ENCODE measurements at places on chromosomes 6 and 20.

DNA sequence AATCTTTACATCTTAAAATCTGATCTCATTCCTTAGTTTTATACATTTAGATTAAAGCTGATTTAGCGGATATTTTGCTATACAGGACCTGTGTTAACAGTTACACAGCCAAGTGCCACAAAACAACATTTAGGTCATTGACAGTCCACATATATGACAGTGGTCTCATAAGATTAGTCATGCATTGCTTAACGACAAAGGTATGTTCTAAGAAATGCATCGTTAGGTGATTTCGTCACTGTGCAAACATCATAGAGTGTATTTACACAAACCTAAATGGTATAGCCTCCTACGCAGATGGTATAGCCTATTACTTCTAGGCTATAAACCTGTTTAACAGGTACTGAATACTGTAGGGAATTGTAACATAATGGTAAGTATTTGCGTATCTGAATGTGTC lies 21.6 kb downstream of the ADGRG6 start:
- DNase-seq = no peak

DNA sequence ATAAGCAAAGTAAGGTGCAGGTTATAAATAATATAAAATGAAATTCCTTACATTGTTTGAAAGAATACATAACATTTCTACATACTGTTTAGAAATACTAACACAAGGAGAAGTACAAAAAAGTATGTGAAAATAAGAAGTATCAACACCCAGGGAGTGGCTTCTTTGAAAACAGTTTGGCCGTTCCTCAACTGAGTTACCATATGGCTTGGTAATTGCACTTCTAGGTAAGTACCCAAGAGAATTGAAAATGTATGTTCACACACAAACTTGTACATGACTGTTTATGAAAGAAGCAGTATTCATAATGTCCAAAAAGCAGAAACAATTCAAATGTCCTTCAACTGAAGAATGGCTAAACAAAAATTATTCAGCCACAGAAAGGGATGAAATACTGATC lies 30.7 kb downstream of the PAK5 start:
- no peak for DNase-seq

- DNase-seq = no peak
Measured at GRCh38 chr6:126516411-126516810, 176.5 kb downstream of the CENPW start.

- no peak for DNase-seq
Measured at GRCh38 chr20:51159303-51159702, 136.4 kb upstream of the KCNG1 start.

DNA sequence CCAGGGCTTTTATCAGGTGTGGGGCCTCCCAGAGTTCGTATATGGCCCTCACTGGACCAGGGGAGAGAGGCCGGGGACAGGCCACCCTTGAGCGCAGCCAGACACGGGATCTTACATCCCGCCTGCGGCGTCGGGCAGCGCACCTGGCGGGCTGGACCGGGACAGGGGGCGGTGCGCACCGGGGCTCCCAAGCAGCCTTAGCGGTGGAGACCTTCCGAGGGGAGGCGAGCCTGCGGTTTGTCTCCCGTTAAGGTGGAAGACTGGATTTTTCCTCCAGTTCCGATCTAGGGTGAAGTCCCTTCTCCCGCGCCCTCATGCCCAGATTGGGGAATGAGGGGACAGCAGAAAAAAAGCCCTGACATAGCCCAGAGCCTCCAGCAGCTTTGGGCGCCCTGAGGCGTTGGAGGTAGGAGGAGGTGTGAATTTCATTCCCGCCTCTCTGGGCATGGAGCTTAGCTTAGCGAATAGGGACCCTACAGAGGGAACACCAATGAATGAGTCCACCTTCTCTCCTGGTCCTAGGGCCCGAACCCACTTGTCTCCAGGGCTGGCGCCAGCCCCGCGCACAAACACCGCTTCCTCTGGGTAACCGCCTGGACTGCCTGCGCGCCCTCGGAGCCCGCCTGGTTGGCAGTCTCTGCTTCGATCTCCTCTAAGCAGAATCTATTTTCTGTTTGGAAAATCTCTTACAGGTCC lies 6.7 kb upstream of the LAMP5 start:
- no peak for DNase-seq

GRCh38 chr20:33784225-33784624 lies 26.9 kb upstream of the CHMP4B start:
- DNase-seq = no peak

DNA sequence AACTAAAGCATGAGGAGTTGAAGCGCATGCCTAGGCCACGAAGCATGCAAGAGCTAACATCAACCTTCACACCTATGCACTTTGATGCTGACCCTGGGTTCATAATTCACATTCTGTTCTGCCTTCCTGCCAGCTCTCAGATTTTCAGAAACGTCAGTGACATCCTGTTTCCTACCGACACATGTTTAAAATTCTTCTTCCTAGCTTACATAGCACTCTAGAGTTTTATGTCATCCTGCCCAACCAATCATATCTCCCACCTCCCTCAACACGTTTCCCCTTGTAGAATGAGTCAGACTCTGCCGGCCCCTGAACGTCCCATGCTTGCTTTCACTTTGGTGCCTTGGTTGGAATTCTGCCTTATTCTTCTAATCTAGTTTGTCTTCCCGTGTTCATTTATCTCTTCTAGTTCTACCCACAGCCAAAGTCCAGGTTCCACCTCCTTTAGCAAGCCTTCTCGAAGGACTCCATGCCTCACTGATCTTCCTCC lies 97.2 kb upstream of the MAP7 start:
- DNase-seq = no peak

- DNase-seq = no peak
Measured at GRCh38 chr20:37801921-37802320, 101.0 kb upstream of the VSTM2L start.

- no peak for DNase-seq
Measured at GRCh38 chr6:155694419-155694790, 238.8 kb upstream of the NOX3 start.

DNA sequence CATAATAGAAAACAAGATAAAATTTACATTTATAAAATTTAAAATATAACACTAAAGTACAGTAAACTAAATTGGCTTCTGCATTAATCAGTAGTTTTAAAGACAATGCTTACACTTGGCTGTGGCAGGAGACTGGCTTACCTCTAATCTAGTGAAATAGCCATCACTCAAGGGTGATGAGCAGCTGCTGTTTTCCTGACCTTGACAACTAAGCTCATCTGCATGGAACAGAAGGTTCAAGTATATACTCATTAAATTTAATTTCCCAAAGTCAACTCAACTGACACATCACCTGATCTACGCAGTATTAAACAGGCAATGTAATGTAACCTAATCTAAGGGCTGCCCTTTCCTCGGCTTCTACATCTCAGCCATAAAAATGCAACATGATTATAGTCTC lies 14.5 kb downstream of the TMX4 start:
- DNase-seq = no peak

- no peak for DNase-seq
Measured at GRCh38 chr6:167581637-167582036, 245.1 kb upstream of the AFDN start.

DNA sequence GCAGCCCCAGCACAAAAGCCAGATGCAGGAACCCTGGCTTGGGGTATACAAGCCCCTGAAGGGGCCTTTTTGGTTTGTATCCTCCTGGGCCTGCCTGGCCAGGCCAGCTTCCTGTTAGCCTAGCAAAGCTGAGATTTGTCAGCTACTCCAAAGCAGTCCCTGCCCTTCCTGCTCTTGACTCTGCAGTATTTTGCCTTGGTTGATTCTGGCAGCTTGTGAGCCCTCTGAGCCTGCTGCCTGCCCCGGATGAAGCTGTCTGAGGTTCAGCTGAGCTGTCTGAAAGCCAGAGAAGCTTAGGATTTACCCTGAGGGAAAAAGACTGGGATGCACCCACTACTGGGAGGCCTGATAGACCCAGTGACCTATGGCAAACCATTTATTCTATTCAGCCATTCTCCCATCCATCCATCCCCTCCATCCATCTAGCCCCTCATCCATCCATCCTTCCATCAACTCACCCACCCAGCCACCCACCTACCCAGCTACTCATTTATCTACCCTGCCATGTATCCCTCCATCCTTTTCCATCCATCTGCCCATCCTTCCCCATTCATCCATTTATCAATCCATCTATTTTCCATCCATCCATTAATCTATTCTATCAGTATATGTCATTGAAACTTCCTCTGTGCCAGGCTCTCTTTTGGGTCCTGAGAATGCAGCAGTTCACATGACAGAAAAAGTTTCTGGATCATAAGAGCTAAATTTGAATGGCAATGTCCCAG lies 307.5 kb downstream of the DHX35 start:
- DNase-seq = no peak

DNA sequence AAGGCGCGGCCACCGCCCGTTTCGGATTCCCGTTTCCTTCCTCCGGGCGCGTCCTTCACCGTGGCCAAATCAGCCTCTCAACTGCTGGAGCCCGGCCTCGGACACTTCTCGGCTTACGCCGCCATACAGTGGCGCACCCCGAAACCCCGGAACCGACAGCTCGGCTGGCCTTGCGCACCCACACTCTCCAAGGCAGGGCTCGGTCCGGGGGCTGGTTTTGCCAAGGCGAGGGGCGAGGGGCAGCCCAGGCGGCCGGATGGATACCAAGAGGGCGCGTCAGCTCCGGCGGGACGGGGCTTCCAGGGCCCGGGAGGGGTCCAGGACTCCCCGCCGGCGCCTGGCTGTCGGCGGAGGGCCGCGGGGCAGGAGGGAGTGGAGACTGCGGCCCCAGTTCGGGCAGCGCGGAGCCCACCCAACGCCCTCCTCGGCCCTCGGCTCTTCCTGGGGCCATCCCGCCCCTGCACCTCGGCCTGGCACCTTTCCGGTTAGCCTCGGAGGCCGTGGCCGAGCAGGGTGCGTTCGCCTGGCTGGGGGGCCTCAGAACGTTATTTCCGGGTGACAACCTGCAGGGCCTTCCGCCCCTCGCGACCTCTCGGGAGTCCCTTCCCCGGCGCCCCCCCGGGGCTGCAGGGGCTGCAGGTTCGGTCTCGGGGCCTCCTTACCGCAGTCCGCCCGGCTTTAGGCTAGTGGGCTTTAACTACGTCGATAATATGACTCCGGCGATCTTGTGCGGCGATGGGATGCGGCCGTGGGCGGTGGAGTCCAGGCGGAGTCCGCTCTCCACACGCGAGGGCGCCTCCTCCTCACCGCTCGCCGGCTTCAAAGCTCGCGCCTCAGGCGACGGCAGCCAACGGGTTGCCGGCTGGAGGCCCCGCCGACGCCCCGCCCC lies 697 bp upstream of the CEP43 start:
- DNase-seq = no peak

DNA sequence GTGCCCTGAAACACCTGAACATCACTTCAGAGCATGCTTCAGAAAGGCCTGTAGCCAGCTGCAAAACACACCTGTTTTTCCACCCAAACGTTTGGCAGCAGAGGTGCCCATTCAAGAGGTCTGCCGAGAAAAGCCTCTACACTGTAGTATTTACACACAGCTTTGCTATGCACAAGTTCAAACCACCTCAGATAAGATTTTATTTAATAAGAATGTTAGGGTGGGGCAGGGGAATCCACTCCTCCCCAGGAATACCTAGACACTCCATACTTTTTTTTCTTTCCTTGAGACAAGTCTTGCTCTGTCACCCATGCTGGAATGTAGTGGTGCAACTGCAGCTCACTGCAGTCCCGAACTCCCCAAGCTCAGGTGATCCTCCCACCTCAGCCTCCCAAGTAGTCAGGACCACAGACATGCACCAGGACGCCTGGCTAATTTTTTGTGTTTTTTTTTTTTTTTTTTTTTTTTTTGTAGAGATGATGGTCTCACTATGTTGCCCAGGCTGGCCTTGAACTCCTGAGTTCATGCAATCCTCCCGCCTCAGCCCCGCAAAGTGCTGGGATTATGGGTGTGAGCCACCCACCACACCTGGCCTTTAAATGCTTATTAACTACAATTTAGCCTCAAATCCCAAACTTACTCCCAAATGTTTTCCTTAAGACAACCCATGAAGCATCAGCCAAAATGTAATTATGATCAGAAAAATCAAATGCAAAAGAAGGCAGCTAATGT lies 9.7 kb downstream of the MRPL14 start:
- no peak for DNase-seq

GRCh38 chr6:87653074-87653962 lies 48.7 kb downstream of the AKIRIN2 start:
- no peak for DNase-seq

DNA sequence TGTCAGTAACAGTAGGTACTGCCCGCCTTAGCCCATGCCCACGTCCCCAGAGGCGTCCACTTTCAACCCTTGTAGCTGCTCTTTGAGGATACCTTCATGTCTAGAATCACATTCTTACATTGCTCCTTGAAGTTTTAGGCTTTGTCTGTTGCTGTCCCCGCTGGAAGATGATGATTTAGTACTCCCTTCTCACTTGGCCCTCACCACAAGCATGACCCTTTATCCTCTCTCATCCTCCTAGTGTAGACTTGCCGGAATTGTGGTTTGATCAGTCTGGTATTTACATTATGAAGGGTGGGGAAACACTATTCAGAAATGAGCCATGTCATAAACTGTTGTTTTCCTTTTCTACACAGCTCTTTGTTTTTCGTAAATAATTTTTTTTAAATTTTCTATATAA lies 87.4 kb downstream of the ARID1B start:
- no peak for DNase-seq

GRCh38 chr20:58892141-58892931 lies 39.8 kb downstream of the GNAS start:
- no peak for DNase-seq

DNA sequence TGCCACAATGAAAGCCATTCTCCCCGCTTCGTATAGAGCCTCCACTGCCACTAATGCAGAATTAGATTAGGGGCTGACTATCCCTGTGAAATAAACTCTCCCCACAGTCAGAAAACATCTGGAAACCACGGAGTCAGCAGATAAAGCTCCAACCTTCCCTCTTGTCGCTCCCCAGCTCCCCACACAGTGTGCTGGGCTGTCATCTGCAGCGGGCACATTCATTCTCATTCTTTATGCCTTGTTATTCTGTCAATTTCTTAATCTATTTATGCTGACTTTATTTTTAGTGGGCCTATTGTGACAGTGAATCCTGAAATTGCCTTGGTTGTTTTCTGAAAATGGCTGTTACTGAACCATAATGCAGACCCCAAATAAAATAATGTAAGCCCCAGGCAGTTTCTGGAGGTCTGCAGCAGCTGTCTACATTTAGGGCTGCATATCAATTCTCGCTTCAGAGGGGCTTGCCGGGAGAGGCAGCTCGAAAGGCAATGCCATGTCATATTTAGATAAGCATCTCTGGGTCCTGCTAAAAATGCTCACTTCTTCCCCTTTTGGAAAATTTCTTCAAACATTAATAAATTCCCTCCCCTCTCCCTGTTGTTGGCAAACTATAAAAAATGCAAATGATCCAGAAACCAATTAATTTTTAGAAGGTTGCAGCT lies 71.6 kb downstream of the TMEM242 start:
- DNase-seq = no peak

- no peak for DNase-seq
Measured at GRCh38 chr6:152118224-152118623, 310.7 kb downstream of the ESR1 start.

GRCh38 chr20:49612127-49612738 lies 44.3 kb upstream of the PTGIS start:
- no peak for DNase-seq

GRCh38 chr20:3692706-3693294 lies 11.0 kb upstream of the ADAM33 start:
- no peak for DNase-seq

Data from NT2/D1 (cell line).